Hippocampal formation (tissue), 2 donors: ENCODE measurements at places on chromosomes 2 and 18.
A peak's percentile ranks its signal among the peaks of the same experiment; 100 is the strongest.

- no peak for DNase-seq
Observed at GRCh38 chr2:11703700-11704099, 33.7 kb upstream of the NTSR2 start.

DNA sequence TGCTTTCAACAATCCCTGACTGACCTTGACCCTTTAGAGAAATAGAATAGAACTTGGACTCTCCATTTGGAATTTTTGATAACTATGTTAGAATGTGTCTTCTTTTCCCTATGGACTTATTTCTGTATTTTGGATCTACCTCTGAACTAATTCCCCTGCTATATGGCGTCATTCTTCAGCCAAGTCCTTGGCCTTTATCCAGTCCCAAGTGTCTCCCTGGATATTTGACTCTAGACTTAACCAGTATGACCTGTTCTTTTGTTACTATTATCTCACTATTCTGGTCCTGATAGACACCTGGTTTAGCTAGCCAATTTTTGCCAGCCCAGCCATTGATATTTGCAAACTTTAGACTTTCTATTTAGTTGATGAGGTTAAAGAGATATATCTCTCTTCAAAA, 186.8 kb downstream of the KCNS3 start:
- DNase-seq: no peak

GRCh38 chr18:27712066-27712465, 464.9 kb downstream of the CDH2 start:
- no peak for DNase-seq

DNA sequence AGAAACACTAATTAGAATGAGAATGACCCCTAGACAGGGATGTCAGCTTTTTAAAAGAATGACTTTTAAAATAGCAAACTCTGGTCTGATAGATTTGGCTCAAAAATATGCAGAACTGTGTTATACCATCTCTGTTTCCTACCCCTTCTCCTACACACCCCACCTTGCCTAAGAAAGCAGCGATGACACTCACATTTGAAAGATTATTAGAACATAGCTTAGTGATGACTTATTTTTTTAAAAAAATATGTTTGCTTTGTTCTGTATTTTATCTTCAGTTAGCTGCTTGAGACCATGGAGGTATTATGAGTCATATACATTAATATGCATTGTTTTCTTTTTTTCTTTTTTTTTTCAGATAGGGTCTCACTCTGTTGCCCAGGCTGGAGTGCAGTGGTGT, 176.7 kb upstream of the TPO start:
- no peak for DNase-seq

- DNase-seq: peak; percentile 62
Observed at GRCh38 chr18:28855524-28855923, 678.6 kb upstream of the CDH2 start.

- DNase-seq: no peak
Observed at GRCh38 chr2:33247365-33247764, 229.1 kb upstream of the RASGRP3 start.
